ENCODE measurements at places on chromosomes 2 and 18.
A peak's percentile ranks its signal among the peaks of the same experiment; 100 is the strongest.

- DNase-seq, result no peak
Observed at GRCh38 chr18:79787865-79788733, 9.6 kb upstream of the KCNG2 start.

DNA sequence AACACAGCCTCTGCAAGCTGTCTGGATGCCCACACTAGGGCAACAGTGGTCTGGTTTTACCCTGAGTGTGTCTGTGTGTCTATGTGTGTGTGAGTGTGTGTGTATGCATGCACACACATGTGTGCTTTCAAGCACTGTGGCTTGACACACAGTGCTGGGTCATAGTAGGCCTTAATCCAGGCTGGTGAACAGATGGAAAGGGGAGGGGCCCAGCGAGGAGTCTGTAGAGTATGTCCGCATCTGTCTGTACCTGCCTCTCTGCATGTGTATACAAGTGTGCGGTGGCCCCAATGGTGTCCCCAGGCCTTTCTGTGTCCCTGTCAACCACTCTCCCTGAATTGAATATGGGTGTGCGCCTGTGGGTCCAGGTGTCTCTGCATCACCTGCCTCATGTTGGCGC, 9.3 kb upstream of the KCNIP3 start:
- no peak for DNase-seq

- peak; percentile 77 for DNase-seq
Observed at GRCh38 chr2:223944703-223945531, at the start of gene WDFY1. TSS of gene WDFY1 (minus strand) at chr2:223945335. CDS start at chr2:223945284, 51 bp downstream.

GRCh38 chr2:183665425-183665824, 541.2 kb downstream of the NUP35 start:
- no peak for DNase-seq

DNA sequence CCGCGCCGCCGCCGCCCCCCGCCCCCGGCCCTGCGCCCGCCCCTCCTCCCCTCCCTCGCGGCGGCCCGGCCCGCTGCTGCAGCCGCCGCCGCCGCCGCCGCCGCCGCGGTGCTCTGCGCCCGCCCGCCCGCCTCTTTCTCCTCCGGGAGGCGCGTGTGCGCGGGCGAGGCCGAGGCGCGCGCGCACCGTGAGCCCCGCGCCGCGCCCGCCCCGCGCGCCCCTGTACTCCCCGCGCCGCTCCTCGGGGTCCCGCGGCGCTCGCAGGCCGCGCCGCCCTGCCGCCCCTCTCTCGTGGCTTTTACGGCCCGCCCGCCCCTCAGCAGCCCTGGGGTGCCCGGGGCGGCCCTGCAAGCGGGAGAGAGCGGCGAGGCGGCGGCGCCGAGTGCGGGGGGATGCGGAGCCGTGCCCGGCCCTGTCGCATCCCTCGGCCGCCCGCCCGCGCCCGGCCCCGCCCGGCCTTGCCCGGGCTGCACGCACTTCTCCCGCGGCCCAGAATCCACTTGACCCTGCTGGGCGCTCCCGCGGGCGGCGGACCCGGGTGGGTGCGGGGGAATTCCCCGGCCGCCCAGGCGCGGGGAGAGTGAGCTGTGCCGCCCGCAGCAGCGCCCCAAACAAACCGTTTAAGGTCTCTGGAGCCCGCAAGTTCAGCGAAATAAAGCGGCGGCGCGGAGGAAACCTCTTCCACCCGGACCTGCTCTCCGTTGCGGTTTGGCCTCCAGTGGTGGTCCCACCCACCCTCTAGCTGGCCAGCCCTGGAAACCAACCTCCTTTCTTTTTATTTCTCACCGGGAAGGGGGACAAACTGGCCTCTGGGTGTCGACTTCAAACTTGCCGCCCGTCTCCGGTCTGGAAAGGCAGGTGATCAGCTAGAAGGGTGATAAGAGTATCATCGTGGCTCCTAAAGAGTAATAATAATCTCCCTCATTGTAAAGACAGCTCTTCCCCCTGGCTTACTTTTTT, 37.4 kb downstream of the AFF3 start:
- DNase-seq, result no peak

GRCh38 chr18:62537042-62537894, 14.4 kb downstream of the ZCCHC2 start:
- DNase-seq, result no peak

GRCh38 chr2:234970477-234970882, 18.7 kb downstream of the SH3BP4 start:
- DNase-seq, result no peak

- DNase-seq, result no peak
Observed at GRCh38 chr2:176085861-176086771, 2.4 kb upstream of the EVX2 start.

GRCh38 chr2:69578198-69578540, 65.4 kb downstream of the AAK1 start:
- DNase-seq, result no peak

GRCh38 chr2:122136056-122136455, 380.6 kb downstream of the TSN start:
- DNase-seq, result no peak

GRCh38 chr2:240655931-240656886, 26.5 kb downstream of the AQP12B start:
- DNase-seq, result peak; percentile 20

GRCh38 chr2:179424571-179424970, 159.9 kb upstream of the SESTD1 start:
- no peak for DNase-seq

GRCh38 chr18:44599412-44599811, 81.3 kb upstream of the SETBP1 start:
- no peak for DNase-seq

DNA sequence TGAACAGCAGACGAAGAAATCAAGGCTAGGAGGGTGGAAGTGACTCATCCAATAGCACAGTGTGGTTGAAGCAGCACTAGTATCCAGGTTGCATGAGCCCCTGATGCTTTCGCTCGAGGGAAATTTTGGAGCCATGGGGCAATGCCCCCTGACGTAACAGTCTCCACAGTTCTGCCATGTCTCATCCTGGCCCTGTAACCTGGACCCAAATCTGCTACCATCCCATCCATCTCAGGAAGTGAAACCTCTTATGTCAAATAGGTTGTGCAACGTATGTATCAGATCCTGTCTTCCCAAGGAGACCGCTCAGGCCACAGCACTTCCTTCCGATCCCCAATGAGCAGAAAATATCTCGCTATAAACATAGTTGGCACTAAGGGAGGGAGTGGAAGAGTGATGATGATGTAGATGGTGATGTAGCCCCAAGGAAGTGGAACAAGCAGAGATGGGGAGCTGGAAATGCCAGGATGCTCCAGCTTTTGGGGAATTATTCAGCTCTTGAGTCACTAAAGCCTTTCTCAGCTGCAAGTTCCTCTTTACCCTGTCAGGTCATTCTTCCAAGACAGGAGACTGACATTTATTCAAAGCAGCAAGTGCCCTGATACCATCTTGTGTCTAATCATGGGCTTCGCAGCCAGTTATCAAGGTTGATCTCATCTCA, 3.0 kb upstream of the IL1B start:
- DNase-seq, result peak; percentile 39

DNA sequence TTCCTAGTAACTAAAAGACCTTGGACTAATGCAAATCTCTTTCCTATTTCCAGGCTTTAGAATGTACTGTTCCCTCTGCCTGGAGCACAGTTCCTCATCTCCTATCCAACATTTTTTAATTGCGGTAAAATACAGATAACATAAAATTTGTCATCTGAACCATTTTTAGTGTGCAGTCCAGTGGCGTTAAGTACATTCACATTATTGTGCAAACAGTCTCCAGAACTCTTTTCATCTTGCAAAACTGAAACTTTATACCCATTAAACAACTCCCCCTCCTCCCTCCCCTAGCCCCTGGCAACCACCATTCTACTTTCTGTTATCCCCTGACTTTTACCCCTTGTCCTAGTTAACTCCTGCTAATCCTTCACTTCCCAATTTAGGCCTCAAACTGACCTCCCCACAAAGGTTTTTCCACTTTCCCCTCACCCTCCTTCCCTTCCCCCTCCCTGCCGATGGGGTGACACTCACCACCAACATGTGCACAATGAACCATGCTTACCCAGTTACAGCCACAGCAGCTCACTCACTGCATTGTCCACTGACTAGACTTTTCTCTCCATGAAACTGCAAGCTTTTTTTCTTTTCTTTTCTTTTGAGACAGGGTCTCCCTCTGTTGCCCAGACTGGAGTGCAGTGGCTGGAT, 54.8 kb downstream of the KIAA2012 start:
- no peak for DNase-seq

- DNase-seq, result no peak
Observed at GRCh38 chr2:128263902-128264331, 54.8 kb downstream of the HS6ST1 start.

- no peak for DNase-seq
Observed at GRCh38 chr2:27782701-27783100, 11.2 kb downstream of the MRPL33 start.

DNA sequence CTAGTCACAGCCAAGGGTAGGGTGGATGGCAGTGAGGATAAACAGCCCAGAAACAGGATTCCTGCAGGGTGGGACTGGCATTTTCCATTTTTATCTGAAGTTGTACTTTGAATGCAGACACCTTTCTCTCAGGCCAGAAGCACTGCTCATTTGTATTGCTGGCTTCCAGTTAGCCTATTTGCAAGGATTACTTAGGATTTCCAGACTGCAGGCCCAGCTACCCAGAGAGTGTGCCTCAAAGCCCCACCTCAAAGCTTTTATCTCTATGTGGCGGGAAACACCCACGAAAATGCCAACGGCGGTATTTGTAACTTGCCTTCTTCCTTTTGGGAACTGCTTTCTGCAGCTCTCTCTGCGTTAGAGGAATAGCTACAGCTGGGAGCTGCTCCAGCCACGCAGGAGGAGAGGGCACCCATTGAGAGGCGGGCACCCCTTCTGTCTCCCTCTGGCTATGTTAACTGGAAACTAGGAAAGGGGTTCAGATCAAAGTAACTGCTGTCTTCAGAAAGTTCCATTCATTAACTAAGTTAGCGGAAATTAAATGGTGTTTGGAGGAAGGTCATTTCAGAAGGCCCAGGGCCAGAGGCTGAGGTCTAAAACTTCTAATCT, 144.9 kb downstream of the TGIF1 start:
- peak; percentile 48 for DNase-seq

- DNase-seq, result no peak
Observed at GRCh38 chr2:101200676-101201075, 49.5 kb upstream of the TBC1D8 start.

- DNase-seq, result no peak
Observed at GRCh38 chr18:57801761-57802212, 1.3 kb downstream of the ATP8B1 start.

- no peak for DNase-seq
Observed at GRCh38 chr18:9931678-9932077, 17.9 kb downstream of the VAPA start.

DNA sequence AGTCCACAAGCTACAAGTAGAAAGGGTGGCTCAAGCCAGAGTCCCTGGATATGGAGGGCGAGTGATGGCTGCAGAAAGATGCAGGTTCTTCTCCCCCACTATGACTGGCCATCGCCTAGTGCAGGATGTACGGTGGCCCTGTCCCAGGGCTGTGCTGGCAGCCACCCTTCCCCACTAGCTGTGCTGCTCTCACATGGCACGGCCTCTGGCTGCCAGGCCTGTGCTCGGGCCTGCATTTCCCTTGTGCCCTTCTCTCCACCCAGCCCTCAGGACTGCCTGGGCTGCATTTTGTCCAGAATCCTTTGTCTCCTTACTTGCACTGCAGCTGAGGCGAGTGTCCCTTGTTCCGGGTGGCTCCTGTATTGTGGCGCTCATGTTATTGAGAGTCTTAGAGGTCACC, 1.6 kb upstream of the RAMP1 start:
- DNase-seq, result no peak

DNA sequence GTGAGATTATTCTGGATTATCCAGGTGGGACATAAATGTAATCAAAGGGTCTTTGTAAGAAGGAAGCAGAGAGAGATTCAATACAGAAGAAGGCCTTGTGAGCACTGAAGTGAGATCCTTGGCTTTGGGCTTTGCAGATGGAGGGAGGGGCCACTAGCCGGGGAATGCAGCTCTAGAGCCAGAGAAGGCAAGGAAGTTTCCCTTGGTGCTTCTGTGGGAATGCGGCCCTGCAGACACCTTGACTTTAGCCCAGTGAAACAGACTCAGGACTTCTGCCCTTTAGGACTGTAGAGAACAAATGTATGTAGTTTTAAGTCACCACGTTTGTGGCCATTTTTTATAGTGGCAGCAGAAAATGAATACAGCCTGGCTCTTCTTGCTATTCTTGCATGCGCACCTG, 8.1 kb downstream of the NEU2 start:
- no peak for DNase-seq

DNA sequence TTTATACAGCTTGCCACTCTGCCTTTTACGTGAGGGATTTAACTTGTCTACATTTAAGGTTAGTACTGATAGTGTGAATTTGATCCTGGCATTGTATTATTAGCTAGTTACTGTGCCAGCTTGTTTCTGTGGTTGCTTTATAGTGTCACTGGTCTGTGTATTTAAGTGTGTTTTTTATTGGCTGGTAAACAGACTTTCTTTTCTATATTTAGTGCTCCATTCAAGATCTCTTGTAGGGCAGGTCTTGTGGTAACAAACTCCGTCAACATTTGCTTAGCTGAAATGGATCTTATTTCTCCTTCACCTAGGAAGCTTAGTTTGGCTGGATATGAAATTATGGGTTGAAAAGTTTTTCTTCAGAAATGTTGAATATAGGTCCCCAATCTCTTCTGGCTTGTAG, 1971.0 kb upstream of the LRRTM1 start:
- no peak for DNase-seq

DNA sequence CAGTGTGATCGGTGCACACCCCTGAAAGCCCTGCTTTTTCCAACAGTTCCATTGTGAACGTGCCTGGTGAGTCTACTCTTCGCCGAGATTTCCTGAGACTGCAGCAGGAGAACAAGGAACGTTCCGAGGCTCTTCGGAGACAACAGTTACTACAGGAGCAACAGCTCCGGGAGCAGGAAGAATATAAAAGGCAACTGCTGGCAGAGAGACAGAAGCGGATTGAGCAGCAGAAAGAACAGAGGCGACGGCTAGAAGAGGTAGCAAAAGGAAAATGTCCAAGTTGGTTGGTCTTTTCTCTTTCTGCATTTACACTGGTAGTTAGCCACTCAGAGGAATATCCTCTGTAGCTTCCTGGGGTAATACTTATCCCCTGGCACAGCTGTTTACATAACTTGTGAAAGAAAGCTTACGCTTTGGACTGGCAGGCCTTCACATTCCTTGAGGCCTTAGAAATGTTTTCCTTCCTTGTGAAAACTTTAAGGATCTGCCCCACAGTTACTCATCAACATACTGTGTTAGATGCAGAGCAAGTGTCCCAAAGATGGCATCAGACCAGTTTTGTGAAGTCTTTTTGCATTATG, 146.6 kb downstream of the MAP4K4 start:
- no peak for DNase-seq

DNA sequence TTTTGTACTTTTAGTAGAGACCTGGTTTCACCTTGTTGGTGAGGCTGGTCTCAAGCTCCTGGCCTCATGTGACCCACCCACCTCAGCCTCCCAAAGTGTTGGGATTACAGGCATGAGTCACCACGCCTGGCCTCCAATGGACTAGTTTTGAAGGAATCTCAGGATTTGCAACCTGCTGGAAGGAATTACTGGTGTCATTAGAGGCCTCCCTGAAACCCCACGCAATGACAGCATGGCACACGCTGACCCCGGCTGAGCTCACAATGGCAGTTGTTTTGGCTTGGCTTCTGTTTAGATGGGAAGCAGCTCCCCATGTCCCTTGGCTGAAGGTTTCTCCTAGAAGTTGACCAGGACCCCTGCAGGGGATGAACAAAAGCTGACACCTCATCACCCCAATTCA, 23.1 kb upstream of the COPS8 start:
- no peak for DNase-seq

GRCh38 chr2:60098996-60099395, 454.5 kb downstream of the BCL11A start:
- DNase-seq, result no peak

Data from CD4-positive, alpha-beta T cell treated with Interferon alpha-2 for 1 hour (primary cell).